ENCODE measurements at places on chromosomes 6 and 20.

DNA sequence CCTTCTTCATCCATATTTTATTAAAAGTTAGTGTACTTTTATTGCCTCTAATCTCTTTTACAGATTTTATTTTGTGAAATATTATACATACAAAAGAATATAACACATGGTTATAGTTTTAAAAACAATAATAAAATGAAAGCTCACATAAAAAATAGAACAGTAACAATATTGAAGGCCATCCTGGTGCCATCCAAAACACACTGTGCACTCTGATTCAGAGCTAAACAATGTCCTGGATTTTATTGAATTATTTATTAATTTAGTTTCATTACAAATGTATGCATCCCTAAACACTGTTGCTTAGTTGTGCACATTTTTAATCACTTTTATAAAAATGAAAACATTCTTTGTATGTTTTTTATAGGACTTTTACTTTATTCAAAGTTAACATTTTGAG is 32.9 kb downstream of the RNF217 start:
- DNase-seq, result no peak

GRCh38 chr20:53873230-53873604 is 197.2 kb downstream of the BCAS1 start:
- no peak for DNase-seq

DNA sequence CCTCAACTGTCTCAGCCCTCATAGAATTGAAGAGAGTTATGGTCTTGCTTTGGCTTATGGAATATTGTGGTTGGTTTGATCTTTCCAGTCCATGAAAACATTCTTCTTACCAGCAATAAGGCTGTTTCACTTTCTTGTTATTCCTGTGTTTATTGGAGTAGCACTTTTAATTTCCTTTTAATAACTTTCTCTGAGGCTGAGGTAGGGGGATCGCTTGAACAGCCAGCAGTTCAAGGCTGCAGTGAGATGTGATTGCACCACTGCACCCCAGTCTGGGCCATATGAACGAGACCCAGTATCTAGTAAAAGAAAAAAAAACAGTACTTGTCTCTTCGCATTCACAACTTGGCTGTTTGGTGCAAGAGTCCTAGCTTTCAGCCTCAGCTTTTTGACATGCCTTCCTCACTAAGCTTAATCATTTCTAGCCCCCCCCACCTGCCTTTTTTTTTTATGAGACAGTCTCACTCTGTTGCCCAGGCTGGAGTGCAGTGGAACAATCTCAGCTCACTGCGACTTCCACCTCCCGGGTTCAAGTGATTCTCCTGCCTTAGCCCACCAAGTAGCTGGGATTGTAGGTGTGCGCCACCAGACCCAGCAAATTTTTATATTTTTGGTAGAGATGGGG is 70.5 kb downstream of the NCOA3 start:
- DNase-seq, result no peak

DNA sequence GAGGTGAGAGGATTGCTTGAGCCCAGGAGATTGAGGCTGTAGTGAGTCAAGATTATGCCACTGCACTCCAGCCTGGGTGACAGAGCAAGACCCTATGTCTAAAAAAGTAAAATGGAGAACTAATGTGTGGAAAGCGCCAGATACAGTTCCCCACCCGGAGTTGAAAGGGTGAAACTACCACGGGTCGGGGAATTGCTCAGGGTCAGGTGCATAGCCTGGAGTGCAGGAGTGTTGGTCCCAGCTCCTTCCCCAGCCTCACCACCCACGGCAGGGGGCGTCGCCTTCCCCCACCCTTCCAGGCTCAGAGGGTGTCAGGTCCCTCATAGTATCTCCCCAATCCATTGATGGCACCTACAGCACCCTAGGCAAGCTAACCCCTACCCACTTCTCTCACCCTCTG is 26.1 kb downstream of the C20orf203 start:
- DNase-seq, result no peak

- DNase-seq, result no peak
These were observed 239.8 kb upstream of the PREP start for GRCh38 chr6:105642708-105643107.

DNA sequence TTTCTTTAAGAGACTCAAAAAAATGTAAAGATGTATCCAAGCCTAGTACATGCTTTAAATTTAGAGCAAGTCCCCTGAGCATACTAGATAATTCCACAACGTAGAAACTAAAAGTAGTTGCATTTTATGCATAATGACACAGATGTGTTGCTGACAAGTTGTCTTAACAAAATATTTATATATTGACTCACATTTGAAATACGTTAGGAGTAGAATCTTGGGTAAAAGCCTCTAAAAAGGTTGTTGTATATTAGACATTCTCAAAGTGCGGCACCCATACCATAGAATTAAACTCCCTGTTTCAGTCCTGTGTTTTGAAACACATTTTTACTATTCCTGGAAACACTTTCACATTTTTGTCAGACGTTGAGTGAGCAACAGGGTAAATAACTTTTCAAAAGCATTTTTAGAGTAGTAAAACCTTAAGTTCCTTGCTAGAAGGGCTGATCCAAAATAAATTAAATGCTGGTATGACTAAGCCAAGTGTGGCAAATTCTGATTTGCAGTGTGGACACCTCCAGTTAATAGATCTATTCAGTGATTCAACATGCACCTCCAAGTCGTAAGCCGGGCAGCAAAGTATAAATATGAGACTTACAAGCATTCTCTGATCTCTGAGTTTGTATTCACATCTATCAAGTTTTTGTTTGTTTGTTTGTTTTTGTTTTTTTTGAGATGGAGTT is 97.5 kb downstream of the GMDS start:
- no peak for DNase-seq

- DNase-seq, result peak; percentile 86
These were observed 18.0 kb upstream of the CSNK2A1 start for GRCh38 chr20:561437-562231.

GRCh38 chr6:36131511-36132245 is 1.4 kb downstream of the MAPK13 start:
- DNase-seq, result no peak

DNA sequence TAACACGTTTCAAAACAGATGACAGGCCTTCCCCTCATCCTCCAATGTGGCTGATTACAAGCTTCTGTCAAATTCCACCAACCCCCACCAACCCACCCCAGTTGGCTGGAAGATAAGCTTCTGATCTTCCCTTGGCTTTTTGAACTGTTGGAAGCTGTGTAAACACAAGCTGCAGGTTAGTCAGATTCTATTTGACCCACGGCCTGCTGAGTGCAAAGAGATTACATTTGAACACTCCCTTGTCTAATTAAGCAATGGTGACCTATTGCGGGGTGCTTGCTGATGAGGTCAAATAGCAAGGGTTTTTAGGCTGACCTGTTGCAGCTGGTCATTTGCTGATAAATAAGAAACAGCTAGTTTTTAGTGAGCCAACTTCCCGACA is 379.7 kb downstream of the BMP2 start:
- peak; percentile 14 for DNase-seq

DNA sequence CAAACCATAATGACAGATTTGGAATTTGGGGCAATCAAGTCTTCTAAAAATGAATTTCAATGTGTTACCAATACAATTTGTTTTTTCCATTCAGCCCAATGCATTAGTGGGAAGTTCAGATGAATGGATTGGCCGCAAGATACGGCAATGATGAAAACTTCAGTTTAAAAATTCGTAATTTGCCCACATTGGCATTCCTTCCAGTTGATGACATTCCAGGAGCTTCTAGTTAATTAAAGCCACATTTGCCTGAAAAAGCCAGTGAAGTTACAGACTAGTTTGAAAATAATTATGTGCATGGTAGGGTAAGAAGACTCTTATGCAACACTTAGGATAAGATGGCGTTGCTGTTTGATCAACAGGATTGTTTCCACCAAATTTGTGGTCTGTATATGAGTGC is 46.2 kb downstream of the NHLRC1 start:
- no peak for DNase-seq

DNA sequence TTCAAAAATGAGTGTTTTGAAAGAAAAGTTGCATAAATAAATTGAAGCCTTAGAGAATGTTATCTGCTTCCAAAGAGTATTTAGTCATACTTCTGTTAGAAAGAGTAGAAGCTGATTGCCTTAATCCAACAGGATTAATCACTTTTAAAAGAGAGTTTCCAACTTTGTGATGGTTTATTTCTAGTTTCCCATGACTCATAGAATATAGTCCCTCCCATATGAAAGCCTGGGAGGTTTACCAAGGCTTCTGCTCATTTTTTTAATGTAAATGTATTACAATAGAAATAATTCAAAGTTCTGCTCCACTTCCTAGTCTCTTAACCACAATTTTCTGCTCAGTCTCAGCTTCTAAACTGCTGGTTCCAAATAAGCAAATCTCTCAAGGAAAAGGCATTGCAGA is 118.0 kb upstream of the IRAK1BP1 start:
- DNase-seq, result no peak

GRCh38 chr6:87724983-87725811 is 23.2 kb upstream of the AKIRIN2 start:
- DNase-seq, result no peak

GRCh38 chr20:41003143-41003935 is 25.3 kb upstream of the TOP1 start:
- DNase-seq, result no peak

DNA sequence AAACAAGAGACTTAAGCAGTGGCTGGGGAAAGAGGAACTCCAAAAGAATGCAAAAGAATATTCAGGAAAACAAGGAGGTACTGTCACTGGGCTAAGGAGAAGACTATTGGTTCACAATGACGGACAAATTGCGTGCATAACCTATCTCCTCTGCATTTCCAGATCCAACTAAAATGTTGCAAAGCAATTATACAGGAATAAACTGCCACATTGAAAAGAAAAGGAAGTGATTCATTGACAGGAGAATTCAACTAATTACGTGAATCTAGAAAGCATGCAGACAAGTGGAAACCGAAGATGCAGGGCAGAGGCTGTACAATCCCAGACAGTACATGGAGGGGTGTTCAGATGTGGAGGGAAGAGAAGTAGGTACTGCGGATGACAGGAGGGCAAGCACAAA is 152.8 kb upstream of the RIPOR2 start:
- DNase-seq, result no peak

DNA sequence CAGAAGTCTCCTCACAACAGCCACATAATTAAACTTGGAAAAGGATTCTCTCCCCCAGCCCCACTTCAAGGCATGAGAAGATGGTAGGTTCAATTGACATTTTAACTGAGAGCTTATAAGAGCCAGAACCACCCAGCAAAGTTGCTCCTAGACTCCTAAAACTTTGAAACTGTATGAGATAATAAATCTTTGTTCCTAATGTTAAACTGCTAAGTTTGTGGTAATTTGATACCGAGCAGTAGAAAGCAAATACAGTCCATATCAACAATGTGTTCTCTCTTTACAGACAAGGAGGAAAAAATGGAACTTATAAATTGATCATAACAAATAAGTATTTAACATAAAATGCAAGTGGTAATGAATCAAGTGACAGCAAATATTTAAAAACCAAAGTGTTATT is 831.8 kb downstream of the MAFB start:
- no peak for DNase-seq
